ENCODE measurements at places on chromosomes 6 and 20.

DNA sequence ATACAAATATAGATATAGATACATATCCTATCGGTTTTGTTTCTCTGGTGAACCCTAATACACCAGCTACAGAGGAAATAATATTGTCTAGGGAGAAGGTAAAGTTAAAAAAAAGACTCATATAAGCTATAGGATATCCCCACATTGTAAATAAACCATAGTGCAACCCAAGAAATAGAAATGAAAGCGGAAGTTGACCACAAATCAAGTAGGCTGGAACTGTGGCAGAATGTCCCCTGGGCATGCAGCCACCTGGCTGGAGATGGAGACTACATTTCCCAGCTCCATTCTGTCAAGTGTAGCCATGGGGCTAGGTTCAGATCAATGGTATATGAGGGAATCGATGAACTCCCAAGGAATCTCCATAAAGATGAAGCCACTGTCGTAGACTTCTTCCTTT, 70.1 kb upstream of the RPS6KA2 start:
- no peak overlapping the region for H3K27ac ChIP-seq
- H3K4me1 ChIP-seq, result no peaks in the 10 kb centered on the region
- H3K4me3 ChIP-seq, result no peak overlapping the region

GRCh38 chr6:35449287-35449881, 2.8 kb upstream of the FANCE start:
- DNase-seq, result peak; percentile 61
- H3K4me3 ChIP-seq, result no peak overlapping the region
- no peak overlapping the region for H3K27ac ChIP-seq
- H3K27me3 ChIP-seq, result peaks cover 4% of the 10 kb centered on the region
- H3K4me1 ChIP-seq, result peaks cover 60% of the 10 kb centered on the region

GRCh38 chr6:143773506-143774150, 69.5 kb upstream of the LTV1 start:
- H3K4me3 ChIP-seq, result no peak overlapping the region
- no peaks in the 10 kb centered on the region for H3K4me1 ChIP-seq
- DNase-seq, result no peak
- H3K27me3 ChIP-seq, result no peaks in the 10 kb centered on the region
- H3K36me3 ChIP-seq, result peaks cover 5% of the 10 kb centered on the region

DNA sequence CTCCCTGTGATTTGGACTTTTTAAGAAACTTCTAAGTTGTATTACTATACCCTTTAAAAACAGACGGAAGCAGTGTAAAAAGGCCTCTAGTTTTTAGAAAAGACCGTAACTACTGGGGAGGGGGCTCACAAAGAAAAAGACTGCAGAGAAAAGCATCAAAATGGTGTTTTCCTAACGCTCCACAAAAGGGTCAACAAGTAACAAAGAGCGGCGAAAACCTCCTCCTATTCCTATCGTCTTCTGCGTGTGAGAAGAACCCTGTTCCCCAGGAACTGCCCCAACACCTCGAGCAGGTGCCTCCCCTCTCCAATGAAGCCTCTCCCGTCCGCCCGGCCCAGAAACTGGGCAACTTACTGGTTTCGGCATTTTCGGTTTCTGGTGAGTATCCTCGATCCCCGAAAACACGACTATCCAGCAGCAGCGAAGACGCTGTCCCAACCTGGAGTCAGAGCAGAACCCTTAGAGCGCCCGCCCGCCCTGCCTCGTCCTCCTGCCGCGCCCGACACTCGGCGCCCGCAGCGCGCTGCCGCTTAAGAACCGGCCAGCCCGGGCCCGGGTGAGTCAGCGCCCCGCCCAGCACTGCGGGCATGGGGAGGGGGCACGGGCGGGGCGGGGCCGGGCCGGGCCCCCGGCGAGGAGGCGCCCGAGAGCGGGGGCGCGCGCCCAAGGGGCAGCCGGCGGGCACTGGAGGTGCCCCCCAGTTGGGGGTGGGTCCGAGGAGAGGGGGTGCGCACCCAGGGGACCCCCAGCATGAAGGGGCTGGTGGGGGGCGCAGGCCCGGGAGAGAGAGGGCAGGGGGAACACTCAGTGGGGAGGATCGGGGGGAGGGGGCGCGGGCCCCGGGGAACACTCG, 1.2 kb downstream of the EZR start:
- H3K4me1 ChIP-seq, result peaks cover 52% of the 10 kb centered on the region
- H3K27me3 ChIP-seq, result no peaks in the 10 kb centered on the region
- H3K4me3 ChIP-seq, result peak overlapping the region; percentile 99
- H3K27ac ChIP-seq, result peak overlapping the region; percentile 97
- DNase-seq, result peak; percentile 77

- no peak overlapping the region for H3K4me3 ChIP-seq
- H3K4me1 ChIP-seq, result peaks cover 15% of the 10 kb centered on the region
- DNase-seq, result no peak
- H3K27ac ChIP-seq, result no peak overlapping the region
- H3K36me3 ChIP-seq, result peaks cover 4% of the 10 kb centered on the region
- H3K27me3 ChIP-seq, result no peaks in the 10 kb centered on the region
These were observed 5.0 kb downstream of the SERPINB6 start for GRCh38 chr6:2966347-2966746.

- peak overlapping the region; percentile 75 for H3K27ac ChIP-seq
- H3K36me3 ChIP-seq, result peaks cover 2% of the 10 kb centered on the region
- peak; percentile 53 for DNase-seq
These were observed 36.6 kb downstream of the MTRES1 start for GRCh38 chr6:107064579-107065065.

Measured in activated CD8-positive, alpha-beta T cell treated with anti-CD3 and anti-CD28 coated beads, Interleukin-2, amount 10 ng/mL, durations not matched to agents 7 days and 5 days (primary cell).